ENCODE measurements at places on chromosomes 11 and 22.

DNA sequence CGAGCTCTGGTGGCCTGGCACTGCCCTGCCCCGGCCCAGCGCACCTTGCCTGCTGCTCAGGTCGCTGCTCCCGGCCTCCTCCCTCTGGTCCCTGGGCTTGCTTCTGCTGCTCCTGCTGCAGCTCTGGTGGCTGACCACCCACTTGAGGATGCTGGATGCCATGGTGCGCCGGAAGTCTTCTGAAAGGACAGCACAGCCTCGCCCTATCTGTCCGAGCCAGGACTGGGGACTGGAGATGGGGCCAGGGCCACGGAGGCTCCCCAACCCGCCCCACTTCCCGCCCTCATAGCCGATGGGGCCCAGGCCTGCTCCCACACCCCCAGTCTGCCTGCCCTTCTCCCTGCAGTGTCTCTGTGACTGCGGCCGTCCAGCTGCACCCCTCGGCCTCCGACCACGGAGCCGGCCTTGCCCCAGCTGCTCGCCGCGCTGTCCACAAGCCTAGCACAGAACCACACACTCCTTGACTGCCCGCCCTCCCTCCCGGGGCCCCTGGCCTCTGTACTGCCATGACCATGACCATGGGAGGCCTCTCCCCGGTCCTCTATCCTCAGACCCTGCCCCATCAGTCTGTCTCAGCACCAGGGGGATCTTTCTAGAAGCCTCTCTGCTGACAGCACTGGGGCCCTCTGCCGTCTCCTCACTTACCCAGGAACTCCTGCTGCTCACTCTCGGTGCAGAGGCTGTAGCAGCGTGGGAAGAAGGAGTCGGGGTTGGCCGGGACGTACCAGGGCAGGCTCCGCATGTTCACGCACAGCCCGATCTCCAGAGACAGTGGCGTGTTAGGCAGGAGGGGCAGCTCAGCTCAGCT, 12.7 kb downstream of the TTLL8 start:
- DNase-seq, result no peak

- DNase-seq, result no peak
Observed at GRCh38 chr11:65489035-65489705, 9.7 kb upstream of the MALAT1 start.

GRCh38 chr22:24405631-24406321, 21.6 kb upstream of the ADORA2A start:
- DNase-seq, result no peak

GRCh38 chr22:49364398-49364797, 463.3 kb downstream of the BRD1 start:
- DNase-seq, result no peak

DNA sequence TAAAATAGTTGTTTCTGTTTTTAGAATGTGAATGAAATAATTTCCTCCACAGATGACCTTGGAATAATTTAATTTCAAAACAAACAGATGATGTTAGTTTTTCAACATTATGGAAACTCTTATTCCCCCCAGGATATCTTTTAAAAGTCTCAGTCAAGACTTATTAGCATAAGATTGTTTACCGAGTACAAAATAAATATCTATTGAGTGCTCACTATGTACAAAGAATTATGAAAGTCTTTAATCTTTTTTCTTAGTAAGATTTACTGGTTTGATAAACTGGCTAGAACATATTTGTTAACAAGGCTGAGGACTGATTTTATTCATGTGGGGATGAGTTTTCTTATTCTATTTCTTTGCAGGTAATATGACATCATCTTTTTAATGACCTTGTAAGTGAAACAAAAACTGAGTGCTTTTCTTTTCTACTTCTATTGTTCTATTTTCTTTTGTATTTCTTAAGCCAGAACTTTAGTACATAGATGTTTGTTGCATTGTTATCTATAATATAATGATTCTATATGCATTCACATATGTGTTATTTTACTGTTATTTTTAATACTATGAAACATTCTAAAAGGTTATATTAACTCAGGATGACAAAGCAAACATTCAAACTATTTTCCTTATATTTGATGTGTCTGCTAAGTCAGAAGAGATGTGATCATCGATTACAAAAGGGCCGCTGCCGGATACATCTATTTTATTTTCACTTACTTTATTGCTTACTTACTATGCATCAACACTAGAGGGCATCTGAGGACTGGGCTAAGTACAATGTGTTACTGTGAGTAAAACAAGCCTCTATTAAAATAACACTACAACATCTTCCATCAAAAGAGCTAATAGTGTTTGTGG, 111.0 kb upstream of the ARHGAP42 start:
- peak; percentile 75 for DNase-seq

- DNase-seq, result peak; percentile 41
Observed at GRCh38 chr11:67120881-67121710, 2.0 kb downstream of the KDM2A start.

DNA sequence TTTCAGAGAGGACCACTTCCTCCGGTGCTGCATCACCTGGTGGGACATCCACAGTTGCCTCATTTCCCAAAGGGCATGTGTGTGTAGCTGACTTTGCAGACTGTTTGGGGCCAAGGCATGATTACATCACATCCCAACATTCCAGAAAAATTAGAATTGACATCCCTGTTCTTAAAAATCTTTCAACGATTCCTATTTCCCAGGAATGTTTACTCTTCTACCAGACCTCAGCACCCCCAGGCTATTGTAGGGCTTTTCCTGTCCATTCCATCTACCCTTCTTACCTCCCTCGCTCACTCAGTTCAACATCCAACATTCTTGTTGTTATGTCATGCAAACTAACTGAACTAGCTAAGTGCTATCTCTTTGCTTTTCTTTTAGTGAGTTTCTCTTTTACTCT, 37.3 kb downstream of the PIWIL4 start:
- no peak for DNase-seq

- peak; percentile 72 for DNase-seq
Observed at GRCh38 chr11:6531267-6531752, 34.2 kb downstream of the DNHD1 start.

- peak; percentile 48 for DNase-seq
Observed at GRCh38 chr11:59186130-59186594, 14.2 kb downstream of the DTX4 start.

GRCh38 chr11:2750101-2750681, 50.4 kb upstream of the KCNQ1OT1 start:
- DNase-seq, result peak; percentile 36

DNA sequence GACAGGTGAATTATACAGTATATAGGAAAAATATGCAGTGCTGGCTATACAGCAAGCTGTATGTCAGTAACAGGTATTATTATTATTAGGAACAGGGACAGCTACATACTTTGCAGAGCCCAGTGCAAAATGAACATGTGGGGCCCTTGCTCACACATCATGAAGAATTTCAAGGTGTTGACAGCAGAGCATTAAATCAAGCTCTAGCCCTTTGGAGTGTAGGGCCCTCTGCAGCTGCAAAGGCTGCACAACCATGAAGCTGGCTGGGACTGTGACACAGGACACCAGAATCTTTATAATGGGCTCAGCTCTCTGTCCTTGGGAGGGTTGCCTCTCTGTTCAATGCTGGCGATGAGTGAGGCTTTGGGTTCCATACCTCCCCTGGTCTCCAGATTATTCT, 44.9 kb upstream of the DAGLA start:
- DNase-seq, result peak; percentile 21

DNA sequence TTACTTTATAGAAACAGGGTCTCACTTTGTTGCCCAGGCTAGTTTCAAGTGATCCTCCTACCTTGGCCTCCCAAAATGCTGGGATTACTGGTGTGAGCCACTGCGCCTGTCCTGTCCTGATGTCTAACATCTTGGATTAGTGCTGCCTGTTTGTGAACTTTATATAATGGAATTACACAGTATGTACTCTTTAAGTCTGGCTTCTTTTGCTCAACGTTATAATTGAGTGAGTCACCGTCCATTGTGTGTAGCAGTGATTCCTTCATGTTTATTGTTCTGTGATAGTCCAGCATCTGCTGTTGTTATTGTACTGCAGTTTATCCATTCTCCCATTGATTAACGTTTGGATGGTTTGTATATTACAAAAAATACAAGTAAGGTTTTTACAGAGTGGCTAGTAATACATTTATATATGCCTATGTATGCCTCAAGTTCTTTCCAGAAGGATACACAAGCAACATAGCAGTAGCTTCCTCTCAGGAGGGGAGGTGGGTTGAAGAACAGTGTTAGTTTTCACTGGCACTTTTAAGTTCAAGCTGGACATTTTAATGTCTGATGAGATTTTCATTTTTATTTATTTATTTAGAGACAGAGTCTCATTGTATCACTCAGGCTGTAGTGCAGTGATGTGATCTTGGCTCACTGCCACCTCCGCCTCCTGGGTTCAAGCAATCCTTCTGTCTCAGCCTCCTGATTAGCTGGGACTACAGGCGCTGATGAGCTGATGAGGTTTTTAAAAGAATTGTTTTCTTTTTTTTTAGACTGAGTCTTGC, 25.2 kb upstream of the MICALL1 start:
- DNase-seq, result no peak

DNA sequence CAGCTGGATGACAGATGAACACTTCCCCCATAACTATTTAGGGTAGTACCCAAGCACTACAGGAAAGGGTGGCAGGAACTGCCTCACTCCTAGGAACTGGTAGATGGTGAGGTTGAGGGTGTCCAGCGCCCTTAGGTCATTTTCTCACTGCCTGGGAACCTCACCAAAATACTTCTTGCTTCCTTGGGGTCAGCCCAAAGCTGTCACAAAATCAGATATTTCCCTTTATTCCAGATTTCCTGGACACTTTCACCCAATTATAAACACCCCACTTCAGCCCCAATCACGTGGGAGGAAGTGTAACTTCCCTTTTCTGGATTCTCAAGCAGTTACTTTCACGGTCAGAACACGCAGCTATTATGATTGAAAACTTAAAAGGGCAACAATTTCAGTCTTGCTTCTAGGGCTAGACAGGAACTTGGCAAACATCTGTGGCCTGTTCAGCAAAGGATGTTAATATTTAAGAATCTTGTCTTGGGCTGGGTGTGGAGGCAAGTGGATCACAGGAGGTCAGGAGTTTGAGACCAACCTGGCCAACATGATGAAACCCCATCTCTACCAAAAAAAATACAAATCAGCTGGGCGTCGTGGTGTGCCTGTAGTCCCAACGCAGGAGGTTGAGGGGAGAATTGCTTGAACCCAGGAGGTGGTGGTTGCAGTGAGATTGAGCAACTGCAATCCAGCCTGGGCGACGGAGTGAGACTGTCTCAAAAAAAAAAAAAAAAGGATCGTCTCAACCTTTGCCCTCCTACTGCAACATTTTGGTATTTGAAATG, 4.0 kb downstream of the FTH1 start:
- DNase-seq, result no peak

- DNase-seq, result peak; percentile 31
Observed at GRCh38 chr11:6298605-6299004, 21.7 kb downstream of the CAVIN3 start.

GRCh38 chr11:125443767-125444311, 52.2 kb downstream of the FEZ1 start:
- peak; percentile 14 for DNase-seq

- peak; percentile 99 for DNase-seq
Observed at GRCh38 chr22:41448189-41448808, 1.7 kb upstream of the TOB2 start.

GRCh38 chr11:27416568-27417176, 53.7 kb upstream of the CCDC34 start:
- no peak for DNase-seq

GRCh38 chr22:20514658-20515406, 7.4 kb downstream of the MED15 start:
- DNase-seq, result no peak

DNA sequence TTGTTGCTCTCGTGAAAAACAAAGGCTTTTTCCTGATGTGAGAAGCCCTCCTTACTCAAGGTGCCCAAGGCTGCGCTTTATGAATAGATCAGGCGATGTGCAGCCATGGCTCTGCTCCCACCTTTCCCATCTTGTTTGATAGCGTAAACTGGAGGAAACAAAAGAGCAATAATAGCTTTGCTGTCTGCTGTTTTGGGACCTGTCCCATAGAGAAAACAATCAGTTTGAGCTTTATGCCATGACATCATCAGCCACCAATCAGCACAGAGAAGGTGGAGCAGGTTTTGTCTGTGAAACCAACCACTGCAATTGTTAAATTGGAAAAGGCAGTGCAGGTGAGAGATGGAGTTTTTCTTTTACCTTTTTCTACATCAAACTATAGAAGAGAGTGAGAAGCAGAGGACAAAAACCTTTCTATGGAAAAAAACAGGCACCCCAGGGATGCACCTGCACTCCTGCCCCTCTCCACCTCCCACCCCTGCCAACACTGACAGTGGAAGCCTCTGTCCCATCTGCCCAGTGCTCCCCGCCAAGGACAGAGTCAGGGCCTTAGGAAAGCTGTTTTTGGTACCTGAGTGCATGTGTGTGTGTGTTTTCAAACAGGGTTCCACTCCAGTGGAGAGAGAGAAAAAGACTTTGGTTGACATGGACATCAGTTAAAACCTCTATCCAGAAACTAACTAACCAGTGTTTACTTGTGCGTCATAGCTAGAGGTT, 80.7 kb downstream of the MICAL3 start:
- DNase-seq, result no peak

DNA sequence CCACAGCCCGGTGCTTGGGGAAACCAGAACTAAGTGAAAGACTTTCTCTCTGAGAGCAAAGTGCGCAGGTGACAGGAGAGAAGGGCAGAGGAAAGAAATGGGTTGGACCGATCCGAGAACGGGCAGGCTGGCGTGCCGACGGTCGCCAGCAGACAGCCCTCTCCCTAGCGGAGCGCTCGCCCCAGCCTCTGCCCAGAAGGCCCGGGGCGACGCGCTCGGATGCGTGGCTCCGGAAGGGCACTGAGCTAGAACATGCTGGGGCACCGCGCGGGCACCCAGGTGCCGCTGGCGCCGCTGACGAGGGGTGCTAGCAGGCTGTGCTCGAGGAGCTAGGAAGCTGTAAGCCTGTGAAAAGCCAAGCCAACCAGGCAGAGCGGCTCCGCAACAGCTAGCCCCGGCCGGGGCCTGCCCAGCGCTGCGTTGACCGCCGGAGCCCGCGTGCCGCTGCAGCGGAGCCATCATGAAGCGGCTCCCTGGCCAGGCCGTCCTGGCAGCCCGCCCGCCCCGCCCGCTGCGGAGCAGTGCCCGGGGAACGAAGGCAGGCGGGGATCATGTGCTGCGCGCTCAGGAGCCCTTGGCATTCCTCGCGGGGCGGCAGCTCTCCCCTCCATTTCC, 22.1 kb upstream of the RRAS2 start:
- peak; percentile 26 for DNase-seq

GRCh38 chr11:114130629-114131277, 71.2 kb downstream of the ZBTB16 start:
- DNase-seq, result no peak

DNA sequence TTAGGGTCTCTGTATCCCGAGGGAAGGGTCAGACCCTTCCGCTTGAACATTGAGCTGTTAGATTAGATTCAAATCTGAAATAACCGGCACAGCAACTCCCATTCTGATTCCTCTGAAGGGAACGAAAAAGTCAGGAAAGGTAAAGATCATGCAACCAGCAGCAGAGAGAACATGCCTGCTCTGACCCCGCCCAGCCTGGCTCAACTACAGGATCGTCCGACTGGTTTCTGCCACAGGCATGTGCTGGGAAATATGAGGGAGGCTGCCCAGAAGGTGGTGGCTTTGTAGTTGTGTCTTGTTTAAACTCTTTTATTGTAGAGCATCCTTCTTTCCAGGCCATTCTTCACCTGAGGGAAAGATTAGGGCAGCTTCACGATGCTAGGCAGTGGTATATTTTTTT, 5.0 kb upstream of the MTNR1B start:
- DNase-seq, result no peak

- DNase-seq, result no peak
Observed at GRCh38 chr11:109247071-109247470, 174.9 kb upstream of the C11orf87 start.

GRCh38 chr11:8531312-8531711, 62.7 kb downstream of the STK33 start:
- peak; percentile 98 for DNase-seq

GRCh38 chr22:37674951-37675929, at the start of gene LGALS1:
LGALS1 (plus strand) TSS chr22:37675636; CDS start chr22:37675703, 67 bp downstream.
- peak; percentile 56 for DNase-seq

GRCh38 chr11:121420398-121420797, 31.7 kb upstream of the SORL1 start:
- no peak for DNase-seq
